ENCODE measurements at places on chromosomes 7 and 10. TPM values are rescaled to one million over a fixed set of nuclear protein-coding genes. Genes with fewer than 3 reads are reported as not detected.

STK31 gene
- 0.33 TPM for total RNA-seq

TMEM196 gene
- not detected for total RNA-seq

SPDYE5 gene
- not detected for total RNA-seq

DNA sequence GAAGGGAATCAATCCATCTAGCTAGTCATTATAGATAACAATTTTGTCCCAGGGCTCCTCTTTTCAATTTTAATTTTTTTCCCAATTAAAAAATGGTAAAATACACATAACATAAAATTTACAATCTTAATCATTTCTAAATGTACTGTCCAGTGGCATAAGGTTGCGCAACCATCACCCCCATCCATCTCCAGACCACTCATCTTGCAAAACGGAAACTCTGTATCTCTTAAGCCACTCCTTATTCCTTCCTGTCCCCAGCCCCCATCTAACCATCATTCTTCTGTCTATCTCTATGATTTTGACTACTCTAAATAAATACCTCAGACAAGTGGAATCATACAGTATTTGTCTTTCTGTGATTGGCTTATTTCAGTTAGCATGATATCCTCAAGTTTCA is 46.1 kb upstream of the RAB18 start:
- no peaks in the 10 kb centered on the region for H3K4me1 ChIP-seq
- no peaks in the 10 kb centered on the region for H3K27me3 ChIP-seq
- no peak overlapping the region for H3K4me3 ChIP-seq
- no peaks in the 10 kb centered on the region for H3K36me3 ChIP-seq
- no peak overlapping the region for H3K27ac ChIP-seq
- DNase-seq = no peak

- H3K4me3 ChIP-seq = no peak overlapping the region
- H3K27ac ChIP-seq = no peak overlapping the region
- no peak for DNase-seq
- H3K27me3 ChIP-seq = no peaks in the 10 kb centered on the region
- H3K4me1 ChIP-seq = no peaks in the 10 kb centered on the region
Measured at GRCh38 chr7:36182854-36183604, 30.0 kb downstream of the EEPD1 start.

DNA sequence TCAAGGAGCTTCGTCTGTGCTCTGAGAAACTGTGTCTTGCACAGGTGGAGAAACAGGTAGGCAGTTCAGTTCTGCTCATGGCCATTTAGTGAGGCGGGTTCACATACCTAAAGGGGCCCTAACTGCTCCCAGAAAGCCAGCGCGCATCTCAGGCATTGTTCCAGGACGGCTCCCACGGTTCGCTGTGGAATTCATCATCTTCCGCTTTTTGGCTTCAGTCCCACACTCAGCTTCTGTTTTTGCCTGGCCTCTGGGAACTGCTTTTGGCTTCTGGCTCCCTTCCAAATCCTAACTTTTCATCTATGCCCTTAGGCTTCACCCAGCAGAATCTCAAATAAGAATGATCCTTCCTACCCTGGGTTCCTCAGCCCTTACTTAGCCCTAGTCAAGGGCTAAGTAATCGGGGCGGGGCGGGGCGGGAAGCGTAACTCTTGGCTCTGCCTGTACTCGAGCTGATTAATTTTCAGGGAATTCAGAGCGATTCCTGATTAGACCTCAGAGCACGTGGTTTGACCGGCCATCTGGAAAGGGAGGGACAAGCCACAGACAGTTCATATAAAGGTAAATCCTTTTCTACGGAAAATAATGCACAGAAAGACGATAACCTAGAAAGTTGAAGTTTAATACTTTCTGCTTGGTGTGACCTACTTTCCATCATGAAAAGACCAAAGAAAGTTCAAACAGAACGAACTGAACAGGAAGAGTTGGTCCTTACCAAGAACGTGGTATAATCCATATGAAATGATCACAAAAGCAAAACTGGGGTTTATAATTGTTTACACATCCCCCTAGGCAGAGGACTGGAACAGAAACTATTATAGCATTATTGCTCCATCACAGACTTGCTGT is 105.7 kb downstream of the ST8SIA6 start:
- H3K36me3 ChIP-seq = no peaks in the 10 kb centered on the region
- H3K27ac ChIP-seq = no peak overlapping the region
- no peak overlapping the region for H3K4me3 ChIP-seq
- H3K4me1 ChIP-seq = no peaks in the 10 kb centered on the region
- DNase-seq = no peak

DNA sequence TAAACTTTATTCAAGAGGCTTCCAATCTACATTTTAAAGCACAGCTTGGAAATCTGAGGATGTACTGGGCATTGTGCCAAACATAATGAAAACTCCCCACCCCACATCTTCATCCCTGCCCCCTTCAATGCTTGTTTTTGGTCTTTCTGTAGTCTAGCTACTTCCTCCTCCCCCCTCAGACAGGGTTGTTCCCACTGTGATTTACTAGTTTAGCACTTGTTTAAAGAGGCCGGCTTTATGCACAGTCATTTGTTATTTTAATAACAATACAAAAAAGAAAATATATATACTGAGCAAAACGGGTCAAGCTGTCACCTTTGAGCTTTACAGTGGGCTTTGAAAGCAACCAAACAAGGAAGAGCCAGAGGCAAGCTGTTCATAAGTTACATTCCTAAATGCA is 132.6 kb downstream of the CHRM2 start:
- H3K27me3 ChIP-seq = no peaks in the 10 kb centered on the region
- DNase-seq = no peak
- H3K4me3 ChIP-seq = no peak overlapping the region

GRCh38 chr10:116385311-116385710 is 42.3 kb upstream of the PNLIPRP3 start:
- DNase-seq = peak; percentile 48
- no peaks in the 10 kb centered on the region for H3K36me3 ChIP-seq
- H3K4me3 ChIP-seq = no peak overlapping the region
- H3K27ac ChIP-seq = no peak overlapping the region

- no peaks in the 10 kb centered on the region for H3K27me3 ChIP-seq
- DNase-seq = no peak
- H3K4me3 ChIP-seq = no peak overlapping the region
- H3K4me1 ChIP-seq = no peaks in the 10 kb centered on the region
- H3K36me3 ChIP-seq = peaks cover 80% of the 10 kb centered on the region
Measured at GRCh38 chr10:71817831-71818655, 33.0 kb downstream of the PSAP start.

PON3 gene
- not detected for total RNA-seq

ASB10 gene
- not detected for total RNA-seq

NRG3 gene
- 1.6 TPM for total RNA-seq

DNA sequence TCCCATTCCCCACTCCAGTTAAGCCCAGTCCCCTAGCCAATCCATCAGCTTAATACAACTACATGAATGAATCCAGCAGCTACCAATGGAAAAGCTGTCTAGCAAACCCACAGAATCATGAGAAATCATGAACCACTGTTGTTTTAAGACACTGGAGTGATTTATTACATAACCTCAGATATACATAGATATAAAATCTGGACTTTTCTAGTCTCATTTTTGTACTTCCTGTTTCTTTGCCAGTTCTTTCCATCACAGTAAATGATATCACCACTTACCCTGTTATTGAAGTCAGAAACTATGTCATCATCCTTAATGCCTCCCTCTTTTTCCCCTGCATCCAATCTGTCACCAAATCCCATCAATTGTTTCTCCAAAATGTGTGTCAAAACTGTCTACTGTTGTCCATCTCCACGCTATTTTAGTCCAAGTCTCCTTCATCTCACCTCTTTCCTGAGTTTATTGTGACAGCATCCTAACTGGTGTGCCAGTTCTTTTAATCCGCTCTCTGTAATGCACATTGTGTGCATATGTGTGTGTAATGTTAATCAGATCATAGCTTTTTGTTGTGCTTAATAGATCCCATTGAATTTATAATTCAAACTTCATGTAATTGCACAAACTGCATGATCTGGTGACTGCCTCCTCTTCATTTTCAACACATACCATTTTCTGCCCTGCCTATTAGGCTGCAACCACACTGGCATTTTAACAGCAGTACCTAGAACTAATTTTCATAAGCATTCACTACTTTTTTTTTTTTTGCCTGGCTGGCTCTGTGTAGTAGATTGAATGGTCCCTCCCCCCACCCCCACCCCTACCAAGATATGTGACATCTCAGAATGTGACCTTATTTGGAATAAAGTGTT is 56.0 kb downstream of the MKLN1 start:
- H3K36me3 ChIP-seq = peaks cover 8% of the 10 kb centered on the region
- no peaks in the 10 kb centered on the region for H3K4me1 ChIP-seq
- DNase-seq = no peak
- no peak overlapping the region for H3K27ac ChIP-seq
- H3K27me3 ChIP-seq = no peaks in the 10 kb centered on the region

DNA sequence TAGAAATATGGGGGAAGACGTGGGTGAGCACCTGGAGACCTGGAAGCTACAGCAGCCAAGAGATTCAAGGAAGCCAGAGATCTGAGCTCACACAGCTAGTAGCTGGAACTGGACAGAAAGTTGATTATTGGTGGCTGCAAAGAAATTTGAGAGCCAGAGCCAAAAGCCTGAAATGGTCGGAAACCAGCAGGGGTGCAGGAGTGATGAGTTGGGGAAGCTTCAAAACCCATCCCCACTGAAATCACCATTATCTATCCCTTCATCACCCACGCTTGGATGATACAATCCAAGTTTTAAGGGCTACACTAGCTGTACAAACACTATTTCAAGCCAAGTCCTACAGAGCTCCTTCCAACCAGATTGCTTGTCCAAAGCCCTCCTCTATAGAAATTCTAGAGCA is 296.1 kb upstream of the NEBL start:
- DNase-seq = no peak
- H3K4me1 ChIP-seq = no peaks in the 10 kb centered on the region
- H3K27ac ChIP-seq = no peak overlapping the region
- no peaks in the 10 kb centered on the region for H3K27me3 ChIP-seq
- H3K36me3 ChIP-seq = peaks cover 11% of the 10 kb centered on the region
- no peak overlapping the region for H3K4me3 ChIP-seq

DNA sequence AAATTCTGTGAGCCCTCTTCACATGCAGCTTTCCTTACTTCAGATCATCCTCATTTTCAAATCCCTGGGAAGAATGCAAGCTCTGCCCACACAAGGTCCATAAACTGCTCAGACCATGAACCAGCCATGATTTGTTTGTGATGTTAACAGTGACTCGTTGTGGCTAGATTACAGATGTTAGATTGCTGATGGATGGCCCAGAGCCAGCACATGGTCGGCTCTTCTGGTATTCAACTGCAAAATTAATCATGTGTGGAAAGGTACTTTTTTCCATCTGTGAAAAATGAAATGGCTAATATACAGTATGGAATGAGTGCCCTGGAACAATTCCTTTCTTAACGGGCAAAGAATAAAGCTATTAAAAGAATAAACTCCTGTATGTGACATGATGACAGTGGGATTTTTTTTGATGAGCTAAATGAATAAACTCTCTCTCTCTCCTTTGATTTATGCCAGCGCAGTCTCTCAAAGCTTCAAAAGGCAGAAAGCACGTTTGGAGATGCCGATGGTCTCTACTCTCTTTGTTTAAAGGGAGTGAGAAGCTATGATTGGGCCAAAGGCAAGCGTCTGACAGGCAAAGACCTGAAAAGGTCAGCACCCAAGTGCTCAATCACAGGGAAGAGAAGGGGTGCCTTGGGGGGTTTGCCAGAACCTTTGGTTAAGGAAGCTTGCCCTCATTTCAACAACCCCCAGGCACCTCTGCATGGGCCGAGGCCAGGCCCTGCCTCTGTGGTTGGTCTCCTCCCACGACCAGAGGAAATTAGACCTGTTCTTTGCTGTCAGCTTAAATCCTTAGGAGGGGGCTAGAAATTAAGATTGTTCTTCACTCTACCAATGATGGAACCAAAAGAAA is 444.0 kb upstream of the NFE2L3 start:
- no peaks in the 10 kb centered on the region for H3K4me1 ChIP-seq
- H3K27me3 ChIP-seq = no peaks in the 10 kb centered on the region
- no peak for DNase-seq
- H3K4me3 ChIP-seq = no peak overlapping the region
- H3K36me3 ChIP-seq = 0 out of 2 replicates have a peak, but pooled peaks cover 4% of the 10 kb centered on the region

All from H9 (cell line).